ENCODE measurements at places on chromosomes 7 and 10. TPM values are rescaled to one million over a fixed set of nuclear protein-coding genes. Genes with fewer than 3 reads are reported as not detected.

ITGA8 gene
- not detected for total RNA-seq

HOXA7 gene
- total RNA-seq = not detected

EGR2 gene
- total RNA-seq = 76.7 TPM

PPA1 gene
- total RNA-seq = 274 TPM

KLF14 gene
- total RNA-seq = 0.09 TPM

ACSL5 gene
- total RNA-seq = 49.5 TPM

DUS4L gene
- 14.9 TPM for total RNA-seq

CYP26A1 gene
- total RNA-seq = not detected

SUN3 gene
- total RNA-seq = 0.99 TPM

PROSER2 gene
- 1.6 TPM for total RNA-seq

STAG3 gene
- total RNA-seq = 121 TPM

GNAT3 gene
- not detected for total RNA-seq

RELN gene
- total RNA-seq = not detected
